ENCODE measurements at places on chromosomes 1 and 21.

GRCh38 chr1:197356723-197357533 lies 88.9 kb downstream of the CRB1 start:
- DNase-seq = peak; percentile 64

DNA sequence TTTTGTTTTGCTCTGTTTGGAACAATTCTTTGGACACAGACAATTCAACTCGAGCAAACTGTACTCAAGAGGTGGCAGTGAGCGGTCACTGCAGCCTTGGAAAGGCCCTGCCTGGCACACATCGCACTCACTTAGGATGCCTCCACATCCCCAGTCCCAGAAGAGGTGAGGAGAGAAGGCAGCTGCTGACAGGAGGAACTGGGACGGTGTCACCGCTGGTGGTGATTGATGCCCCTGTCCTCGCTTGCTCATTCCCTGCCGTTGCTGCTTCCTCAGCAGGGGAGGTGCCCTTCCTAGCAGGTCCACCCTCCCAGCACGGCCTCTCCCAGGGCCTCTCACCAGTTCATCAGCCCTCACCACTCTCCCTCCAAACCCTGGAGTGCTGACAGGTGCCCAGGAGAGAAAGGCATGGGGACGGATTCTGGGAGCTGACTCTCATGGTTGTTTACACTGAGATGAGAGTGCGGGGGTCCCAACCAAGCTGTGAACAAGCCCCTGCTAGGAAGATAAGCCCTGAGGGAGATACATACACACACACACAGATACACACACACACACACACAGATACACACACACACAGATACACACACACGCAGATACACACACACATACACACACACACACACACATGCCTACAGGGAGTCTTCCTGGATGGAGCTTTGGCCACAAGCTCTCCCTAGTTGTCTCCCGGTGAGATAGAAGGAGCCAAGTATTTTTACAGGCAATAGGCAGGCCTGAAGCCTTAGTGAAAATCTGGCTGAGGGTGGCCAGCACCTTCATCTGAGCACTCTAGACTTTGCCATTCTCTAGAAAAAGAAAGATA lies 101.1 kb downstream of the CDC7 start:
- no peak for DNase-seq

GRCh38 chr21:39851002-39851618 lies 16.1 kb upstream of the PCP4 start:
- no peak for DNase-seq

DNA sequence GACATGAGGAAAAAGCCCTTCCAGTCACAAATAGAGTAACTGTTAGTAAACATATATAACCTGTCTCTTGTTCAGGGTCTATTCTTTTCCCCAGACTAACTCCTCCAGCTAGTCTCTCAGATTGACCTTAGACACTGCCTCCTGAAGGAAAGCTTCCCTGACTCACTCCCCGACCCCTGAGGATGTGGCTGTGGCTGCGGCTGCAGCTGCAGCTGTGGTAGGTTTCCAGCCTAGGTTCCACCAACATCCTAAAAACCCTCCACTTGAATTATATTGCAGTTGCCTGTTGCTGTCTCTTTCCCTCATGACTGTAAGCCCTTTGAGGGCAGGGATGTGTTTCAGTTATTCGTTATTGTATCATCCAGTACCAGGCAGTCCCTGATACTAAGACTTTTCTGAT lies 132.9 kb upstream of the C1orf21 start:
- no peak for DNase-seq

DNA sequence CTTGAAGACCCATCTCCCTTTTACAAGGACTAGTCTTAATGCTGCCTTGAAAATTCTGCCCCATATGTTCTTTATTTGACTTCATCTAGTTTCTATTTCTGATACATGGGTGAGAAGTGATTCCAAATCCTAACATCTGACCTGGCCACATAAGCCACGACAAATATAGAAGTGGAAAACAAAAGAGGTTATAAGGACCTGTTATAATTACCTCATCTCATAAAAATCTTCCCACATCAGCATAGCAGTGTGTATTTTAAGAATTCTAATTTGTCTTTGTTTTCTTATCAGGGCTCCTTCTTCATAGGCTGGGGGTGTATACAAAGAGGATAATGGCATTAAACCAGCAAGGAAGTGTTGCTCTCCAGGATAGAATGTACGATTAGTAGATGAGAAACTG lies 1007.4 kb downstream of the TTLL7 start:
- no peak for DNase-seq

GRCh38 chr1:19703280-19703679 lies 38.6 kb downstream of the HTR6 start:
- no peak for DNase-seq

DNA sequence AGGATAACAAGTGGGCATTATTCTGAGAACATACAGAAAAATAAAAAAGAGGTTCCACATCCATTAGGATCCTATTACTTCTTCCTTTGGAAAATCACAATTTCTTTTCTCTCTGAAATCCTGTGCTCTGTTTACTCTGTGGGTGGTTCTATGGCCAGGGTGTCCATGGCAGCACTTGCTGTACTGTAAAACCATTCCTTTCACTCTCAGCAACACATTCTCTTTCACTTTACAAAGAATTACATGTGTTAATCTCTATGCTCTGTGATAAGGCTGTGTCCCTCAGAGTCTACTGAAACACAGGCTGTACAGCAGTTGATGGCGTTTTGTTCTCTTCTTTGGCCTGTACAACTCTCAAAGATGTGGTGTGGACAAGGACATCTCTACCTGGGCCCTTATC lies 524.1 kb downstream of the PTBP2 start:
- peak; percentile 67 for DNase-seq

DNA sequence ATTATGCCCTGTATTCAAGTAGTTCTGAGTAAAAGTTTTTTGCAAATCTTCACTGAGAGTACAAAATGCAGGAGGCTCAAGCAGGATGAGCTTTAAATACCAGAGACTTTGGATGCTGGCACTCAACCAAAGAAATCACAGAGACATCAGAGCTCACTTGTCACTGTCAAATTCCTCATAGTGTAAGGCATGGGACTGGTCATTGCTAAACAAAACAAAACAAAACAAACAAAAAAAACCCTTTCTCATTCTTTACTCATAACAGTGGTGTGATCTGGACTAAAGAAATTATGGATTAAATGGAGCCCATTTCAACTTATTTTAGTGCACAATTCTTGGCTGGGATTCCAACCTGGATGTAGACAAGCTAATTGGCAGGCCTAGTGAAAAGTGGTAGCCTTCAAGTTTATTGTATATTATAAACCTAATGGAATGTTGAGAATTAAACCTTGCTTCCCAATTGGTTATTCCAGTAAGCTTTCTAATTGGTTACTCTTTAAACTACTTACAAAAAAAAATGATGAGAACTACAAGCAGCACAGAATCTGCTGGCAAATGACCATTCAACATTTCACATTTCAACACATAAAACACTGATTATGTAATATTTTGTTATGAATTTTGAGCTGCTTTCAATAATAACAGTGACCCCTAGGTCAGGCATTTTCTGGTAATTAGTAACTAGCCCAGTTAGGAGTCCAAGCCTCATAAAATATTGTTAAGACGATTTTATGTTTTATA lies 30.6 kb upstream of the NEK7 start:
- peak; percentile 61 for DNase-seq

DNA sequence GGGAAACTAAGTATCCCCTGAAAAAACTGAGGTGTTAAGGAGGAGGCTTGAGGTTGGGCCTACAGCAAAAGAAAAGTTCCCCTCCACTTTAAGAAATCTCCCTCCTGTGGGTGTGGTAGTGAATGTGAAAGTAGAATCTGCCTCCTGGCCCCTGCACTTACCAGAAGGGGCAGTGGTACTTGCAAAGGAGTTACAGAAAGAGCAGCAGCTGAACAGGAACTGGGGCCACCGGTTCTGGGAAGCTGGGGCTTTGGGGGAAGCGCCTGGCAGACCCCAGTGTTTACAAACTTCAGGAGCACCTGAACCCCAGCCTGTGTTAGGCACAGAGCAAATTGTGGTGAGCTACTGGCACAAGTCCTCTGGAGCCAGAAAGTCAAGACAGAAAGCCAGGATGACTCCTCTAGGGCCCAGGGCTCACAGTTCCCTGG lies 250.2 kb upstream of the FGGY start:
- no peak for DNase-seq

DNA sequence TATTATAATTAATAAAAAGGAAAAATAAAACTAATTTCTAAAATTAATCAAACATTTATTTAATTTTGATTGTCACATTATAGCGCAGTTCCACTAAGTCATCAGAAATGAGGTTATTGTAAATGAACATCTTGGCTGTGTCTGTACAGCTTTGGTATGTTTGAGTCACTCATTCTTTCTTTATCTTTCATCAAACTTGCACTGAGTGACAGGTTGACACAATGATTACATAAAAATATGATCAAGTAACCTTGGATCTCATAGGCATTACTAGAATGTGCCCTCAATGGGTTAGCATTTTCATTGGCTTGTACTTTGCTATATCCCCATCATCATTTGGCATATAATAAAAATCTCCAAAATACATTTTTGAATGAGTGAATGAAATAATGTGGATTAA lies 1353.2 kb upstream of the ADGRL2 start:
- DNase-seq = no peak

- peak; percentile 85 for DNase-seq
Measured at GRCh38 chr1:186082235-186082937, 292.7 kb downstream of the TPR start.

GRCh38 chr1:186255266-186255665 lies 119.8 kb downstream of the TPR start:
- DNase-seq = no peak

DNA sequence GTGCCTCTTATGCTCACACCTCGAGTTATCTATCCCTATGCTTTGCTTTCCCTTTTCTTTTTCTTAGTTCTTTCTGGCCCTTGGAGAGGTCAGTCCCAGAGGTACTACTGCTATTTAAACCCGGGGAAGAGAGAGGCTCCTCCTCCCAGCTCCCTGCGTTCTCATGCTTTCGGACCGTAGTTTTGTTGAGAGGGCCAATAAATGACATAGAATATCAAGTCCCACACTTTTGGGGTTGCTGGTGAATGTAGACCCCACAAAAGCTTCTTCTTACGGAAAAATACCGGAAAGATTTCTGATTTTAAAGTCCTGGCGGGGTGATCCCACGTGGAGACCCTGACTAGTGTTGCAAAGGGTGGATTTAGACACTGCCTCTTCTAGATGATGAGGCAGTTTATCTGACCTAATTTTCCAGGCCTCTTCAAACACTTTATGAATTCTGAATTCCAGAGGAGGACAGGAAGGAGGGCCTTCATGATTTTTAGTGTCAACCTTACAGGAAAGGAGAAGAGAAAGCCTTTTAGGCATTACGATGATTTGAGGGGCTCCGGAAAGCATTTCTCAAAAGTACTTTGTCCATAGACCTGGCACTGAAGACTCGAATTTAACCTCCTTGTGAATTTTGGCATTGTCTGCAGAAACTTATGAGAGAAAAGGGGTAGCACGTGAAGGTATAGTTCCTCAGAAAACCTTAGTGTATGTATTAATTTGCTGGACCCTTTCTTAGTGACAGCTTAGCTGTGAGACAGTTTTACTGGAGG lies 694 bp downstream of the TMEM167B start:
- peak; percentile 63 for DNase-seq

DNA sequence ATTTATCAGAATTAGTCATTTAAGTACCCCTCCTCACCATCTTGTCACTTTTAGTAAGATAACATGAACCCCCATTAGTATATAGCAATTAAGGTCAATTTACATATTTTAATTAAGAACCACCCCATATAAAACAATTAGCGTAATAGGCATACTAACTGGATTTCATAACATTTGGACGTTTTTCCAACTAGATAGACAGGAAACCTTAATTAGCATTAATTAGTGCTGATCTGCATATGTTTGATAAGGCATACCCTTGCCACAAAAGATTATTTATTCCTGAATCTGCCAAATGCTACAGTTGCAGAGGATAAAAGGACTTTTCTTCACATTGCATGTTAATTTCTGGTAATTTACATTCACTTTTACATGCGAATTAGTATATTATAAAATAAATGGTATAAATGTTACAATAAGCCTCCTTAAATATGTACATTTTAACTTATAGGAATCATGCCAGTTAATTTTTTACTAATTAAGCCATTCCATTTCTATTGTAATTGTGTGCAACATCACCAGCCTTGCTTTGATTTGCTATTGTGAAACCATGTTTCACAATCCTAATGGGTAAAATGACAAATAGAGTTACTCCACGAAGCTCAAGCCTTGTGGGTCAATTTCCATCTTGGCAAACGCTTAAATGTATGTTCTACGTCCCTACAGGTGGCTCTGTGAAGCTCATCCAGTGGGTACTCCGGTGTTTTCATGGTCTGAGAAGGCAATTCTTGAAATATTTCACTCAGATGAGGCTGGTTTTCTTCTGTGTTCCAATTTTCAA lies 469.6 kb downstream of the DPYD start:
- peak; percentile 31 for DNase-seq

DNA sequence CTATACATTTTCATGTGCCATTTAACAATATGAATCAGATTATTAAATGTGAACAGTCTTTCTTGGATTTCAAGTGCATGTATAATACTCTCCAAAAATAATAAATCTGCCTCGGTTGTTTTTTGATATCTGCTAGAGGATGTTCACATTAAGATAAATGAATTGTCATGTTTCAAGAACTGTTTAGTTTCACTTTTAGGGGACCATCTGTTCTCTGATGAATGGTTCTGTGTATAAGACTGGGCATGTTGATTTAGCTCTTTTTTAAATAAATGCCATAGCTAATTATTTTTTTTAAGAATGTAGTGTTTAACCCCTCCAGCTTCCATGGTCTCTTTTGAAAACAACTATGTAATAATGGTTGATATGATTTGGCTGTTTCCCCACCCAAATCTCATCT lies 1245.1 kb upstream of the ADGRL4 start:
- no peak for DNase-seq

GRCh38 chr1:214503553-214503952 lies 47.8 kb downstream of the PTPN14 start:
- DNase-seq = no peak

DNA sequence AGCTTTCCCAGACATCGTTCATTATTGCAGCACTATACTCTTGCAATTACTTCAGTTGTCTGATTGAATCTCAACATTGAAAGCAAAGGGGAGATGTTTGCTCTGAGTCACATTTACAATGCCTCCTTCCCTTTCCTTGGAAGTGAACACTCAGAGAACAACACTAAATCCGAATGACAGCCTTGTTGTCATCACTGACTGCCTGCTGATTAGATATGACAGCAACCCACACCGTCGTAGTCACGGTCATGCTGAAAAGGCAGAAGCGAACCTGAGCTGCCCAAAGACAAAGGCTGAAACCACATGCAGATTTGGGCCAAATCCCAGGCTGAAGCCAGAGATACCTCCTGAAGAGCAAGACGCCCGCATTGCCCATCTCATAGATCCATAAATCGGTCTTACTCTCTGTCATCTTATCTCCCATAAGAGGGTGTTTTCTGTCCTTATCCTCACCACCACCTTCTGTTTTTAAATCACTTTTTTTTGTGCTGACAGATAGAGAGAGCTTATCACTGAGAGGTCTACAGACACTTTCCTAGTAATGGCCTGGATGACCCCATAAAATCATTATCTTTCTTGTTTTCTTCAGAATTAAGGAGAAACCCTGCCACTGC lies 47.5 kb downstream of the TMCO4 start:
- DNase-seq = no peak

GRCh38 chr21:40964691-40965090 lies 117.7 kb upstream of the DSCAM start:
- DNase-seq = no peak
